ENCODE measurements at places on chromosomes 7 and 10. TPM values are rescaled to one million over a fixed set of nuclear protein-coding genes. Genes with fewer than 3 reads are reported as not detected.

Gene CFTR
- not detected for total RNA-seq

Gene CALHM2
- total RNA-seq: 62.6 TPM

Gene SHH
- not detected for total RNA-seq

Gene FEZF1
- not detected for total RNA-seq

Gene PNLIPRP1
- not detected for total RNA-seq

Gene HOXA2
- total RNA-seq: not detected

Gene KEL
- not detected for total RNA-seq

DNA sequence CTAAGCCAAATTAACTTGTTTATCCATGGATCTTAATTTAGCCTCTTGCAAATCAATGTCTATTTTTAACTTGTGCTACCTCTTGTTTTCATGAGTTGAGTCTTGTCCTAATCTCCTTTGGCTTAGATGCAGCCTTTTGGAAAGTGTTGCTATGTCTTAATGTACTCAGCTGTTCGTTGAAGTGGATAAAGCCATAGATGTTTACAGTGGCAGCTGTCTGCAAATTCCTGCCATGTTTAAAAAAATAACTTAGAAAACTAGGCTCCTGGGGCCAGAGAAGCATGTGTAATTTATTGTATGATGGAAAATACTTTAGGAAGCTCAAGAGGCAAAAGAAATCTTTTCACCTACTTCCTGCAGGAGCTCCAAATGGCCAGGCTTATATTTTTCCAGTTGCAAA, 253.1 kb upstream of the RHOBTB1 start:
- H3K27me3 ChIP-seq: 0 out of 2 replicates have a peak, but pooled peaks cover 5% of the 10 kb centered on the region
- H3K27ac ChIP-seq: no peak overlapping the region
- no peaks in the 10 kb centered on the region for H3K4me1 ChIP-seq
- DNase-seq: no peak
- no peaks in the 10 kb centered on the region for H3K36me3 ChIP-seq

GRCh38 chr7:108016841-108017775, 14.1 kb upstream of the LAMB1 start:
- no peak overlapping the region for H3K27ac ChIP-seq
- peak; percentile 69 for DNase-seq
- H3K4me3 ChIP-seq: no peak overlapping the region

- H3K27me3 ChIP-seq: peaks cover 7% of the 10 kb centered on the region
- no peaks in the 10 kb centered on the region for H3K4me1 ChIP-seq
- no peaks in the 10 kb centered on the region for H3K36me3 ChIP-seq
These were observed 158.5 kb upstream of the YAE1 start for GRCh38 chr7:39407723-39408122.

DNA sequence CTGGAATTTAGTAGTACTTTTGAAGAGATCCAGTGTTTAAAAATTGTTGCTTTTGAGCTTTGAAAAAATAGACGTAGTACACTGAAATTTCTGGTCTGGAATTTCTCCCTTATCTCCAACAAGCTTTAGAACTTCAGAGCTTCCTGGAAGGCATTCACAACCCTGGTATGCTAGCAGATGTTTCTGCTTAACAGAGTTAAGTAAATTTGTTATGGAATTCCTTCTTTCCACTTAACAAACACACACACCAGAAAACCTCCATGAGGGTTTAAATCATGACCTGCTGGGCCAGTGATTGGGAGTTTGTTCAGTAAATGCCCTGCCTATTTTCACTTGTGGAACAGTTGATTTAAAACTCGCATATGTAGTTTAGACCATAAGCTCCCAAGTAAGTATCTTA, 13.7 kb downstream of the ASB15 start:
- DNase-seq: peak; percentile 64
- H3K27ac ChIP-seq: no peak overlapping the region
- peaks cover 14% of the 10 kb centered on the region for H3K27me3 ChIP-seq
- peaks cover 18% of the 10 kb centered on the region for H3K4me1 ChIP-seq
- no peaks in the 10 kb centered on the region for H3K36me3 ChIP-seq

- no peaks in the 10 kb centered on the region for H3K27me3 ChIP-seq
- H3K4me1 ChIP-seq: no peaks in the 10 kb centered on the region
- no peak overlapping the region for H3K4me3 ChIP-seq
- H3K36me3 ChIP-seq: no peaks in the 10 kb centered on the region
- H3K27ac ChIP-seq: no peak overlapping the region
These were observed 130.1 kb upstream of the MALRD1 start for GRCh38 chr10:18918532-18918931.

DNA sequence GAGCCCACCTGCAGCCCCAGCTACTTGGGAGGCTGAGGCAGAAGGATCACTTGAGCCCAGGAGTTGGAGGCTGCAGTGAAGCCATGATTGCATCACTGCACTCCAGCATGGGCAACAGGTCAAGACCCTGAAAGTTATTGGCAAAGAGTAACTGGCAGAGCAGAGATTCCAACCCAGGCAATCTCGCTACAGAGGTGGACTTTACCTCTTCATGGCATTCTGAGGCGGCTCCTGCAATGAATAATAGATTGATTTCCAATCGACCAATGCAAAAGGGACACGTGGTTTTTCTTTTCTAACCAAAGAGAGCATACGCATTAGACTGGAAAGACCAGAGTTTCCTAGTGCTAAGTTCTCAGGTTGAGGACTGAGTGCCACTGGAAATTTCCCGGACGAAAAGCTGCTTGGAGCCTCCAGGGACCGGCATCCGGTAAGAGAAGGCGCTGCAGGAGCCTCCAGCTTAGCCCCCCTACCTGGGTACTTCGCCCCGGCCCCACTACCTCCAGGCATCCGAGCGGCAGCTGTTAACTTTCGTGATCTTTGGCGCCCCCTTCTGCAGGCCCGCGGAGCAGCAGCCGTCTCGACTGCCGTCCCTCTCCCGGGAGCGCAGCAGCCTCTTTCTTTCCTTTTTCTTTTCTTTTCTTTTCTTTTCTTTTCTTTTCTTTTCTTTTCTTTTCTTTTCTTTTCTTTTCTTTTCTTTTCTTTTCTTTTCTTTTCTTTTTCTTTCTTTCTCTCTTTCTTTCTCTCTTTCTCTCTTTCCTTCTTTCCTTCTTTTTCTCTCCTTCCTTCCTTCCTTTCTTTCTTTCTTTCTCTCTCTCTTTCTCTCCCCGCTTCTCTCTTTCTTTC, 4.1 kb downstream of the MBLAC1 start:
- no peaks in the 10 kb centered on the region for H3K27me3 ChIP-seq
- H3K4me1 ChIP-seq: peaks cover 3% of the 10 kb centered on the region
- H3K4me3 ChIP-seq: peak overlapping the region; percentile 64

DNA sequence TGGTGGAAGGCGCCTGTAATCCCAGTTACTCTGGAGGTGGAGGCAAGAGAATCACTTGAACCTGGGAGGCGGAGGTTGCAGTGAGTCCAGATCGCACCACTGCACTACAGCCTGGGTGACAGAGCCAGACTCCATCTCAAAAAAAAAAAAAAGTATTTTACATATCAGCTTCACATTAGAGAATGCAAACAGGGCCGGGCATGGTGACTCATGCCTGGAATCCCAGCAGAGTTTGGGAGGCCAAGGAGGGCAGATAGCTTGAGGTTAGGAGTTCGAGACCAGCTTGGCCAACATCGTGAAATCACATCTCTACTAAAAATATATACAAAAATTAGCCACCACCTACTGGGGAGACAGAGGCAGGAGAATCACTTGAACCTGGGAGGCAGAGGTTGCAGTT, 31.6 kb downstream of the USP54 start:
- no peaks in the 10 kb centered on the region for H3K4me1 ChIP-seq
- H3K36me3 ChIP-seq: no peaks in the 10 kb centered on the region
- no peaks in the 10 kb centered on the region for H3K27me3 ChIP-seq
- H3K27ac ChIP-seq: no peak overlapping the region
- H3K4me3 ChIP-seq: no peak overlapping the region
- peak; percentile 9 for DNase-seq

DNA sequence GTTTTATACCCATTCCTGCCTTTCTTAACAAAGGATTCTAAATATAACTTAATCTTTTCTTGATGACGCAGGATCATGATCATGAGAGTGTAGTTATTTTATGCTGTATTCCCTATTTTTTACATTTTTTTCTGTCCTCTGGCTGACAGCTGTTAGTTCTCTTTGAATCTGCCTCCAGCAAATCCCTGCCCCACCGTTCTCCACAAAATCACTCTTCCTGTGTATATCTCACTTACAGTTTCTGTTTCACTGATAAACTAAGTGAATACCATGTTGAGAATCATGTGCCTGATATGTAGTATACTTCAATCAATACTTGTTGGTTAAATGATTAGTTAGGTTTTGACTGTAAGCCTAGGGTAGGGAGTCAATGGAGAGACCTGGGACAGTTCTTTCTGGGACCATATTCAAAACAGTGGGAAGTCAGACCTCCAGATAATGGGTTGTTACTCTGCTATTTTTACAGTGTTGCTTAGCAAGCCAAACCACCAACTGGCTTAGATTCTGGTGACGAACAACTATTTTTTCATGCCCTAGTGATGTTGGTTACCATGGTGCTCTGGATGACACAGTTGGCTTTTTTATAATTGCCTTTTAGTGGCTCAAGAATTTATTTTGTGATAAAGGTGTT, 12.8 kb downstream of the CNNM1 start:
- no peaks in the 10 kb centered on the region for H3K36me3 ChIP-seq
- H3K27me3 ChIP-seq: no peaks in the 10 kb centered on the region
- H3K27ac ChIP-seq: peak overlapping the region; percentile 50
- peak; percentile 88 for DNase-seq
- H3K4me1 ChIP-seq: peaks cover 32% of the 10 kb centered on the region
